ENCODE measurements at places on chromosomes 7 and 10.
A peak's percentile ranks its signal among the peaks of the same experiment; 100 is the strongest.

DNA sequence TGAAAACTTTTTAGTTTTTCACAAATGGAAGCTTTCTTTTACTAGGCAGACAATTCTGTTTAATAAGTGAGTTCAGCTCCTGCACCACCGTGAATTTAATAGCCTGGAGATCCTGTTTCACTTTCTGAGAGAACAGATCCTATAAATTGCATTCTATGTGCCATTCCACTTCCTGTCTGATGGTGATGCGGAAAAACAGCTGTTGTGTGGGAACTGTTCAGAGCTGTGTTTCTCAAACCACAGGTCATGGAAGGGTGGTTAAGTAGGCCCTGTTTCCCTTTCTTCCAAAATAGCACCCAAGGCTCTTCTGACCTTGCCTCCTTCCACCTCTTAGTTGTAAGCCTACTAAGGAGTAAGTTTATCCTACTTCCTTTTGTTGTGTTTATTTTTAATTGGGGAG, 97.2 kb upstream of the DKK1 start:
- peak; percentile 26 for DNase-seq

DNA sequence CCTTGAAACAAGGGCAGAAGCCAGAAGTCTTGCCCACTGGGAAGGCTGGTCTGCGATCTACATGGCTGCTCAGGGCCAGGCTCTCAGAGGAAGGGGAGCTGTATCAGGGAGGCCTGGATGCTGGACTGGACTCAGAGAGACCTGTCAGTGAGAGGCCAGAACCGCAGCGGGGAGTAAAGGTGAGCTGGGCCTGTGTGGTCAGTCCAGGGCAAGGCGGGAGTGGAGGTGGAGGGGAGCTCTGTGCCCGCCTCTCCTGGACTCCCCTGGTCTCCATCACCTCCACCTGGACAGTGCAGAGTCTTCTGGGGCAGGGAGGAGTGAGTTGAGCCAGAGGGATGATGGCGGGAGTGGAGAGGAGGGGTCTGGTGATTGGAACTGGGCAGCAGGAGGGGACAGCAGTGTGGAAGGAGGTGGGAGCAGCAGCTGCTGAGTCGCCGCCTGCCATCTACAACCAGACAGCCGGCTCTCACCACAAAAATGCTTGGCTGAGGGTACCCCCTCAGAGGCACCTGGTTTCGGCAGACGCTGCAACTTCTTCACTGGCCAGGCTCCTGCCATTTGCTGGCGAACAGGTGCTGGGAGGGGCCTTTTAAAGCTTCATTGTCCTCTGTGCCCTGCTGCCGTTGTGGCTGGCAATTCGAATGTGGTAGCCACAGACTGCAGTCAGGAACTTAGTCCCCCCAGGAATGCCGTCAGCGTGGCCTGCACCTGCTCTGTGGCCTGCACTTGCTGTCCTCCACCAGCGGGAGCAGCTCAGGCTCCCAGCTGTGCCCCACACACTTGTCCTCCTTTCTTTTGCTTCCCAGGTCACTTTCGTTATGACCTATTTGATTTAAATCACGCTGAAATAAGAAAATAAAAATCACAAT, 3.5 kb downstream of the RASSF4 start:
- no peak for DNase-seq

DNA sequence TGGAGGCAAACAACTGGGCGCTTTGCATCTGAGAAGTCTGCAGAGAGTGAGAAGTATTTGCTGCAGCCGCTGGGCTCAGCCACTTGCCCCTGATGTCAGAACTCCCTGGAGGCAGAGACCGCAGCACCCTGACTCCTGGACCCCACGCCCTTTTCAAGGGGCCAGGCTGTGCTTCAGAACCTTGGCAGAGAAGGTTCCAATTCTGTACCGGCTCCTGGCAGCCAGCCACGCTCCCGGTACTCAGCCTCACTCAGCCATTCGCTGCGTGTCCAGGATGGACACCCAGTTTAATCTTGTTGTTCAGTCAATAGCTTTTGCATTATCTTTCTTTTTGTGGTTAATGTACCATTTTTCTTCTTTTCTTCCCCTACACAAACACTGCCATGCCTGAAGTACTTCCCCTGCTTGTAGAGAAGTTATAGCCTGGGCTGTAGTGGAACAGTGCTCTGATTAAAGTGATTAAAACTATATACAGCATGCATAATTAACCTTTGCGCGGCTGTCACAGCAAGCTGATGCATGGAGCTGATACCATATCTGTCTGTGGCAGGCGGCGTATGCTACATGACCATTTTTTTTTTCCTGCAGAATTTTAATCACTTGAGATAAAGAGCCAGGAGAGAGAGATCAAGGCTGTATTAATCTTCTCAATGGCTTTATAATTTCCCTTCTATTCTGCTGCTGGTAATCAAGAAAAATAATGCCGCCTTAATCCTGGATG, 578.5 kb downstream of the SDK1 start:
- DNase-seq = peak; percentile 22

DNA sequence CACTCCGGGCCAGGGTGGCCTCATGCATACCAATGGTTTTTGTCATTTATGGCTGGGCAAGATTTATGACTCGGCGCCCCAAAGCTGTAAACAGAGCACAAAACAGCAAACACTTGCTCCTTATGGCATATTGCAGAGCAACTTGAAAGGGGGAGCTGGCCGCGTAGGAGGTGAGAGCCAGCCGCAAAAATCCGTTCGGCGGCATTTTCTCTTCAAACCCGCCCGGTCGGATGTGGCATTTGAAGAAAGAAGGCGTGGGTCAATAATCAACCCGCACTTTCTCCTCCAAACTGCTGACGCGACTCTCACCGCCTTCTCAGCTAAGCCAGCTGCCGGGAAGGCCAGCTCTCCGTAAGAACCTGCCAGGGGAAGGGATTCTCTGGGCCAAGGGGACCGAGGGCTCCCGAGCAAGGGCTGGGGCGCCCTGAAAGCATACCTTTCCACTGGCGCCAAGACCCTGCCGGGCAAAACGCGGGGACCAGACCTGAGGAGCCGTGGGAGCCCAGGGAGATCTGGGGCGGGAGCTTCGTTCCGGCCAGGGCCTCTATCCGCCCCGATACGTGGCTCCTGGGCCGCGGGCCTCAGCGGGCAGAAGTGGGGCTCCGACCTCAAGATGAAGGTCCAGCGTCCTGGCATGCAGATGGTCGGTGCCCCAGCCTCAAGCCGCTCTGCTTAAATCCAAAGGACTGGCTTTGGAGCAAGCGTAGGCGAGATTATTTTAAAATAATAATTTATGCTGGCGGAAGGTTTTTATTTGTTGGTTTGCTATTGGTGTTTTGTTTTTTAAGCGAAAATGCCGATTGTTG, 12.9 kb upstream of the HOXA2 start:
- no peak for DNase-seq

DNA sequence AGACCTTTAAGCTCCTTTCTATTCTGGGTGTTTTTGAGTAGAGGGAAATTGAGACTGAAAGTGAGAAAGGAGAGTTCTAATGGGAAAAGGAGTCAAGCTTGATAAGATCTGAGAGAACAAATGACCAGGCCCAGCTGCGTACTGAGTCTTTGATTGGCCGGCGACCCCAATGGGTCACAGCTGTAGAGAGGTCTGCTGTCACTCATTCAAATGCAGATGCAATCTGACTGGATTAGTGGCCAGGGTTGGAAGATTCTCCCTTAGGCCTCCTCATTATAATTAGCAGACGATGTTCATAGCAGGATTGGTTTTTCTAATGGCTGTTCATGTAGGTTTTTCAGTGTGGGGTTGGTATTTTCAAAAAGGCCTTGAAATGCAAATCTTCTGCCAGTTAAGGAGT, 127.2 kb upstream of the SLC25A13 start:
- no peak for DNase-seq

DNA sequence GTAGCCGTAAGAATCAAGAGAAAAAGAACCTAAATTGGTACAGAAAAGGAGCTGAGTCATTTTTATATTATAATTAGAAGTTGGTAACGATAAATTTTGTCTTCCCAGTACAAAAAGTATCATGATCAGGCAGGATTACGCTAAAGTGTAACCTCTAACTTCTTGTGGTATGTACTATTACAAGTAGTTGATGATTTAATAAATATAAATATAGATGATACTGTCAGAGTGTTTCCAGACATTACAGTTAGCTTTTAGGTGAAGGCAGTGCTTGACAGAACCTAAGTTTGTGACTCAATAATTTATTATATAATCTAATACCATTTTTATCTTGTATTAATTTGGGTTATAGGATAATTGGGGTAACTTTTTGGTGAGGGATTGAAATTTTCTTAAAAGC, 53.4 kb downstream of the ZEB1 start:
- DNase-seq = no peak

DNA sequence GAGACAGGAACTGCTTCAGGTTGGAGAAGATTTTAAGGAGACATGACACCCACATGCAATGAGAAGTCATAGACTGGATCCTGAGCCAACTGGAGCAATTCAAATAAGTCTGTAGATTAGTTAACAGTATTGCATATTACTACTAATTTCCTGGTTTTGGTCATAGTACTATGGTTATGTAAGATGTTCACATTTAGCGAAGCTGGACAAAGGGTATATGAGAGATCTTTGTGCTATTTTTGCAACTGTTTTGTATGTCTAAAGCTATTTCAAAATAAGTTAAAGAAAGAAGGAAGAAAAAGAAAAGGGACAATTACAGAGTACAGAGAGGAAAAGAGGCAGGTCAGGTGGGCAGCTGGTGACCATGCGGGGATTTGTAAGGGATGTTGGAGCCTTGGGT, 116.5 kb upstream of the SVIL start:
- no peak for DNase-seq

Data from NCI-H2081 (cell line).